ENCODE measurements at places on chromosomes 16 and 17.

GRCh38 chr16:4957420-4957719, 760 bp upstream of the SEC14L5 start:
- DNase-seq, result no peak

DNA sequence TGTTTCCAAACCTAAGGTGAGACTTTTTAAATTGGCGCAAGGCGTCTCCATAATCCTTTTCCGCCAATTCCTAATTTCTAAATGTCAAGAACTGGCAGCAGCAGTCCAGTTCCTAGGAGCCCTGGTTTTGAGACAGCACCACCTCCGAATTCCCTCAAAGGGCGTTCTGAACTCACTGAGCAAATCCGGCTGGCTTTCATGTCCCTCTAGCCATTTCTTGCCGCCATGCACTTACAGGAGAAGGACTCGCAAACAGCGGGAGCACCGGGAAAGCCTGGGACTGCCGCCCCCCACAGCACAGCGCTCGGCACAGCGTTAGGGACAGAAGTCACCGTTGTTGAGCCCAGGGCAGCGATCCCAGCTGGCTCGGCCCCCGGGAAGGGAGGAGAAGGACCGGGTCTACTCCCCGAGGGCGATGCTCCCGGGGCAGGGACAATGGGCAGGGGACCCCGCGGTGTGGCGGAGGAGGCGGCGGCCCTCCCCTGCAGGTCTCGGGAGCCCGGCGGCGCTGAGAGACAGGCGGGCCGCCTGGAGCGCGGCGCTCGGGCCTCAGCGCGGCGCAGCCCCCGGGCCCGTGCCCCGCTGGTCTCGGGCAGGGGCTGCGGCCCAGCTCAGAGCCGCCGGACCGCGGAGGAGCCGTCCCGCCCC, 545 bp downstream of the ARHGAP17 start:
- DNase-seq, result no peak

DNA sequence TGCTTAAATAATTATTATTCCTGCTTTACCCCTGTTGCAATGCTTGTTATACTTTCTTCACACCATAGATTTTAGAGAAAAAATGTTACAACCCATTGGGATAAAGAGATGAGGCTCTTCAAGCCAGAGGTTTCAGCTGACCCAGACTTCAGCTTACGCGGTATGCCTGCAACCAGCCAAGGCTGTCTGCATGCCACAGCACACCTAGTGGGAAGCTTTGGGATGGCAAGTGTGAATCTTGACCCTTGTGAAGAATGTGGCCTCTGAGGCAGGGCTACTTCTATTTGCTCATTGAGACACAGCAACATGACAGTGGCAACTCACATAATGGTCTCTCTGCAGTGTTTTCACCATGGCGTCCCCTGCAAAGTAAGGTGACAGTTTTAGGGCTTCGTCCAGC, 193.9 kb upstream of the PIRT start:
- DNase-seq, result no peak

- no peak for DNase-seq
Observed at GRCh38 chr17:4474093-4474492, 24.6 kb upstream of the SPNS2 start.

DNA sequence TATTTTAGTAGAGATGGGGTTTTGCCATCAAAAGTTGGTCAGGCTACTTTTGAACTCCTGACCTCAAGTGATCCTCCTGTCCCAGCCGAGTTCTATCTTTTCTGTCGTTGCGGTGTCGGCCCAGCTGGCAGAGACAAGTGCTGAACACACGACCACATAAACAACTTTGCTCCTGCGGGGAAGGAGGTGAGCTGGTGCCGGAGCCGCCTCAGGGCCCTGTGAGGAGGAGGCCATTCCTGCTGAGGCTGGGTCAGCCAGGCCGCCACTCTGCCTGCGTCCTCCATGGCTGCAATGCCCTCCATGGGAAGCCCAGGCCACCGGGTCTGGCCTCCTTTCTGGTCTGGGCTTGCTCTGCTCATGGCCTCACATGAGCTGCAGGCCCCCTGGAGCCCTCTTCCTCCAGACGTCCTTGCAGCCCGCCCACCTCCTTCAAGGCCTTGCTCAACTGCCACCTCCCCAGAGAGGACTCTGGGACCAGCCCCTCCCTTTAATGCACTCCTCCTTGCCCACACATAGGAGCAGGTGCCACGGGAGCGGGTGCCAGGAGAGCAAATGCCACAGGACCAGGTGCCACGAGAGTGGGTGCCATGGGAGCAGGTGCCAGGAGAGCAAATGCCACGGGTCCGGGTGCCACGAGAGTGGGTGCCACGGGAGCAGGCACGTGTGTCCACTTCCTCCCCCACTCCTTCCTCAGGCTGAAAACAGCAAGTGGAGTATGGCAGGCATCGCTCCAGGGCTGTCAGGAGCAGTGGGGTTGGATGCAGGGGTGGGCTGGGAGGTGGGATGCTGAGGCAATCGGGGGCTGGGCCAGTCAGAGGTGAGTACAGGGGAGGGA, 28.4 kb upstream of the CBFA2T3 start:
- DNase-seq, result no peak

- no peak for DNase-seq
Observed at GRCh38 chr16:19116711-19117449, 3.1 kb downstream of the ITPRIPL2 start.

- DNase-seq, result no peak
Observed at GRCh38 chr17:33593991-33594390, 300.9 kb upstream of the ASIC2 start.

DNA sequence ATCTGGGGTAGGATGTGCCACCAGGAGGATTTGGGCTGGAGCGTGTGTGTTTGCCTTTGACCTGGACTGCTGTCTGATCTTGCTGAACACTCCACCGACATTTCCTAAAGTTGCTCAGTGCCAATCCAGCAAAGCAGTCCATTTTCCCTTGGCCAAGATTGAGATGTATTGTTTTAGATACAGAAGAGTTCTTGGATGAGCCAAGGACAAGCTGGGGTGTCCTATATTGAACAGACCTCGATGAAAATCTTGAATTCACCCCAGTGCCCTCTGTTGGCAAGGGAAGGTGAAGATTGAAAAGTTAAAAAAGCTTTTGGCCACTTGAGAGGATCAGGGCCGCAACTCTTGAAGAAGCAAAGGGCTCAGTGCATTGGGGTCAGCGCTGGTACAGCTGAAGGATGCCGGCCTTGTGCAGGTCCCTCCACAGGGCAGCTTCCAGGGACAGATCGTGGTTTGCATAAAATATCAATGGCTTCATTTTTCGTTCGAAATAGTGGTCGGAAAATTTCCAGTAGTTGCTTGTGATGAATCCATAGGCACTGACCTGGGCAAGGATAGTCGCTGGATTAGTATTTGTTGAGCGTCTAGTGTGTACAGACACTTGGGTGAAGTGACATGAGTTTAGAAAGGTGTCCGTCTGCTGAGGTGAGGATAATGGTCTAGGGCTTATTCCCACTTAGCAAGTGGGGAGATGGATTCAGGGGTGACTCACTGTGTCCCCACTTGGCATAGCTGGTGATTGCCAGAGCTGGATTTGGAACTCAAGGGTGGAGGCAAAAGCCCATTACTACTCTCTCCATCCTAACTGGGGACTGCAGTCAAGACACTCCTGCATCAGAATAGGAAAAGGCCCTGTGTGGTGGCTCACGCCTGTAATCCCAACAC, 19.7 kb downstream of the ST6GALNAC2 start:
- DNase-seq, result no peak

DNA sequence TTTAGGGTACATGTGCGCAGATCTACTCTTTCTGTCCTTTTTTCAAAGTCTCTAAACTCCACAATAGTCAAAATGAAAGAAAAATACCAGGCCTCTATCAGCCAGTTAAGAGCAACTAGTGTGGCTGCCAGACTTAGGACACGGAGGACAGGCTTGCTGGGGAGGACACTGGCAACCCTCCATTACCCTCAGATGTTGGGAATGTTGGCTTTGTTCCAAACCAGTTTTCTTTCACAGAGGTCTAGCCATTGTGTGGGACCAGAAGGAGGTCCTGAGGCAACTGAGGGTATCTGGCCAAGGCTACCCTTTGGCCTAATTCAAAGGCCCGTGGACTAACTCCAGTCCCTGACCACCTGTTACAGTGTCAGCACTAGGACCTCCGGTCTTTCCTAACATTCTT, 51.2 kb upstream of the MED9 start:
- no peak for DNase-seq
